ENCODE measurements at places on chromosomes 4 and X.

DNA sequence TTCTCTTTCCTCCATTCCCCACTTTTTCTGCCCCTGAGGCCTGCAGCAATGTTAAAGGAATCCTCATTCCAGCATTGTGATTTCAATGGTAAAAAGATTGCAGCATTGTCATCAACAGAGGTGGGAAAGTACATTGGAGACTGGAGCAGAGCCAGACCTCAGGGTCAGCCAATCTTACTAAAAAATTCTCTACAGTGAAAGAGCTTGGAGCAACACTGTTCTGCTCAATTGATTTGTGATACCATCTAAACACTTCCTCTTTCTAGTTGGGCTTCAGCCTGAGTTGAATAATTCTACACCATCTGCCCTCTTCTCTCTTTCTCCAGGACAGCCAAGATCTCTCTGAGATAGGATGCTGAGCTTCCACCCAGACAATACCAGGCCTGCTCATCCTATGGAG lies 176.5 kb downstream of the AR start:
- DNase-seq, result no peak

DNA sequence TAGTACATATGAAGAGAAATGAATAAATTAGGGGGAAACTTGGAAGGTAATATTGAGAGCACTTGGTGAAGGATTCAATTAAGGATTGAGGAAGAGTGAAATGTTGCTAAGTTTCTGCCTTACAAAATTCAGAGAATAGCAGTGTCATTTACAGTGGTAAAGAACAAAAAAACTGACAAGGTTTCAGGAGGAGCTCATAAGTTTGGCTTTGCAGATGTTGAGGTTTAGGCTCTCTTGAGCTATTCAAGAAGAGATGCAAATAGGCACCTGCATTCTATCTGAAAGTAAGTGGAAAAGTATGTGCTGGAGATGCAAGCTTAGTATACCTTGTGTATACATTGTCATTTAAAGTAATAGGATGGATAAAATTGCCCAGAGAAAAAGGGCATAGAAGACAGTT lies 22.3 kb upstream of the EMCN start:
- DNase-seq, result no peak

GRCh38 chr4:84381759-84382158 lies 117.3 kb downstream of the NKX6-1 start:
- DNase-seq, result no peak

DNA sequence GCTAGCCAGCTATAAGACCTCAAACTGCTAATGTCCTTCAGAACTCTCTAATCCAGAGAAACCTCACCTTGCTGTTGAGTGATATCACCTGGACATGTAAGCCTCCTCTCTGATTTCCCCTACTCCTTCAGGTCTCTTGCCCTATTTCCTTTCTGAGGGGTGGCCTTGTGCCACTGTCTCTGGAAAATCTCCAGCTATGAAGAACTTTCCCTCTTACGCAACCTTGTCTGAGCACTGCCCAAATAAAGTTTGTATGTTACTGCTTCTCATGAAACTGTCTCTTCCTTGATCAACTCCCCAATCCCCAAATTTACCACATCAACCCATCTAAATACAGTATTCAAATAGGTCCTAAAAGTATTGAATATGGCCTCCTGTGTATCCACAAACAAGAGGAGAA lies 53.5 kb upstream of the VEGFD start:
- no peak for DNase-seq

- DNase-seq, result no peak
Measured at GRCh38 chr4:13218326-13218958, 265.7 kb downstream of the RAB28 start.

DNA sequence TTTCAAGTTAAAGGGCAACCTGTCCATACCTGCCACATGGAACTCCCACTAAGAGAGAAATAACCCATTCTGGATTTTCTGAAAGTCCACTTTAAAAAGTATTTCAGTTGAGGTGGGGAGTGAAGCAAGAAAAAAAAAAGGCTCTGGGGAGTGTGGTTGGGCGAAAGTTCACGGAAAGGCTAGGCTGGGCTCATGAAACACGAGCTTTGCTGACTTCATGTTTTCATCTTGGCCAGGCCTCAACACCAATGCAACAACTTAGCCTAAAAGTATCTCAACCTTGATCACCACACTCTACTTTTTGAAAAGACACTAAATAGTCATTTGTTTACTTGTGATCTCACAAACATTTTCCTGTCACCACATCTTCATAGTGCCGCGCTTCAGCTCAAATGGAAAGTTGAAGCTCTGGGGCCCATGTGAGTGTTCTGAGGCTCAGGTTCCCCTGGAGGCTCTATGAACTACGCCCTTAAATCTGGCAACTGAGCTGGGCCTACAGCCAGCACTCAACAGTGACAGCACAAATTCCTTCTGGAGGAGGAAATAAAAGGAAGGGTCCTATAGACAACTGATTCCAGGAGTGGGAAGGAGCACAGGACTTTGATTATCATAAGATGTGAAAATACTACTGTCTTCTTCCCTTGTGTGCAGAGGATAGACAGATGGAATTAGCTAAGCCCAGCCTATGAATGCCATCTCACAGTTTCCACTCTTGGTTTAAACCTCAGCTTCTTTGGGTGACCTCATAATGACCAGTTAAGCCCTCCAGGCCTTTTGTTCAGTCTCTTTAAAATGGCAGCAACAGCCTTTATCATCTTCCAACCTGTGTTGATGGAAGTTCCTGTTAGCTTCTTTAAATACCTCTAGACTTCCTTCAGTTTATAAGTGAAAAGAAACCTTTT lies 5.1 kb downstream of the CD40LG start:
- no peak for DNase-seq

DNA sequence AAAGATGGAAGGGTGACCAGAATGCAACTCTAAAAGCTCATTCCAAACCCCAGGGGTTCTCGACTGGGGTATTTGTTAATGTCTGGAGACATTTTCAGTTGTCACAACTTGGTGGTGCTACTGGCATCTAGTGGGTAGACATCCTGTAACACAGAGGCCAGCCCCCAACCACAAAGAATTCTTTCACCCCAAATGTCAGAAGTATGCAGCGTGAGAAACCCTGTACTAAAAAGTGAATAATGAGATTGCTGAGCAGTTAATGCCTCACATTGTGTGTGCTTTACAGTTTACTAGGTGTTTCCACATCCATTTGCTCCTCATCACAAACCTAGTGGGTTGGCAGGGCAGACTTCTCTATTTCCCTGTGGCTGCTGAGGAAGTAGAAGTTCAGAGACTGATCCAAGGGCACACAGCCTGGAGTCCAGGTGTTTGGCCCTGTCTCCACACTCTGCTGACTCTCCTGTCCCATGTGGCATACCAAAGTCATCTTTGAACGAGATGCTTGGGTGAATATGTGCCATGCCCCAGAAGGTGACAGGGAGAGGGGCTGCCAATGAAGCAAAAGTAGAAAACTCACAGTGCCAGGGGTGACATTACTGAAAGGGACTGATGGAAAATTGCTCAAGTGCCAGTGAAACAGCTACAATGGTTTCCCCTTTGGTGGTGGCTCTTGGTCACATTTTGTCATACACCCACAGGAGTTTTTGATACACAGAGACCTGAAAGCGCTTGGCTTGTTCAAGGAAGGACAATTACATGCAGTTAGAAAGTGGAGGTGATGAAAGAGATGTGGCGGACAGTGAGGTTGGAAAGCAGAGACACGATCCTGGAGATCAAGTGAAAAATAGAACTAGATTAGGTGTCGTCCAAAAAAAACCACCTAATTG lies 10.1 kb upstream of the TMEM154 start:
- no peak for DNase-seq

GRCh38 chrX:120485315-120485637 lies 16.2 kb upstream of the LAMP2 start:
- DNase-seq, result no peak
